T-helper 1 cell (primary cell): ENCODE measurements at places on chromosomes 4 and X.

- DNase-seq = no peak
Measured at GRCh38 chr4:22539251-22539650, 23.4 kb upstream of the ADGRA3 start.

- no peak for DNase-seq
Measured at GRCh38 chrX:150429594-150429993, 66.5 kb downstream of the MAMLD1 start.

GRCh38 chr4:94676970-94677369 is 80.8 kb upstream of the BMPR1B start:
- no peak for DNase-seq

DNA sequence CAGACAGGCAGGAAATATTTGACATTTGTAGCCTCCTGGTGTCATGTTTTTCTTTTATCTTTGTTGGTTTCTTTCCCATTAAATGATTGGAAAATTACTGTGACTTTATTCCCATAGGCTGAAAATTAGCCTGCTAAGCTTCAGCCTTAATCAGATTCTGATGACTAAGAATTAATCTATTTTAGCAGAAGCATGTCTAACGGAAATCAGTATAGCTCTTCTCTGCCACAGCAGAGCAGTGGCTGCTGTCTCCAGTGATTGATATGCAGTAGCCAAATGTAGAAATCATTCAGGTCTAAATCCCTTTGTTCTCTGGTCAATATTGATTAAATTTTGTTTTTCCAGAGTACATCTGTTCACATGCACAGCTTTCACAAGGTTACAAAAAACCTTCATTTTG is 199.3 kb downstream of the GC start:
- no peak for DNase-seq

DNA sequence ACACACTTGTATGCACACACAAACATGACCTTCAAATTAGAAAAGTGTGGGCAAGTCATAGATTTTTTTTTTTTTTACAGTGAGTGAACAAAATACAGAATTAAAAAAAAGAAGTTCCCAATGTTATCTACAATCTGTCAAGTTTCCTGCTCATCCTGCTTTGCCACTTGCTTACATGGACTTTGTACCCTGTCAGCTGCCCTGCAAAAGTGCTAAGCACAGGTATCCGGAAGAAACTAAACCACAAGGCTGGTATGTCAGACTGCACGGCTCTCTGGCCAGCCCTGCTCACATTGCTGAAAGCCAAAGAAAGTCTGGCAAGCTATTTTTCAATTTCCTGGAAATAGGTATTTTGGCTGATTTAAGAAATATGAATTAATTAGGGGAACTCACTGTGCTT is 38.9 kb upstream of the BCLAF3 start:
- DNase-seq = no peak

DNA sequence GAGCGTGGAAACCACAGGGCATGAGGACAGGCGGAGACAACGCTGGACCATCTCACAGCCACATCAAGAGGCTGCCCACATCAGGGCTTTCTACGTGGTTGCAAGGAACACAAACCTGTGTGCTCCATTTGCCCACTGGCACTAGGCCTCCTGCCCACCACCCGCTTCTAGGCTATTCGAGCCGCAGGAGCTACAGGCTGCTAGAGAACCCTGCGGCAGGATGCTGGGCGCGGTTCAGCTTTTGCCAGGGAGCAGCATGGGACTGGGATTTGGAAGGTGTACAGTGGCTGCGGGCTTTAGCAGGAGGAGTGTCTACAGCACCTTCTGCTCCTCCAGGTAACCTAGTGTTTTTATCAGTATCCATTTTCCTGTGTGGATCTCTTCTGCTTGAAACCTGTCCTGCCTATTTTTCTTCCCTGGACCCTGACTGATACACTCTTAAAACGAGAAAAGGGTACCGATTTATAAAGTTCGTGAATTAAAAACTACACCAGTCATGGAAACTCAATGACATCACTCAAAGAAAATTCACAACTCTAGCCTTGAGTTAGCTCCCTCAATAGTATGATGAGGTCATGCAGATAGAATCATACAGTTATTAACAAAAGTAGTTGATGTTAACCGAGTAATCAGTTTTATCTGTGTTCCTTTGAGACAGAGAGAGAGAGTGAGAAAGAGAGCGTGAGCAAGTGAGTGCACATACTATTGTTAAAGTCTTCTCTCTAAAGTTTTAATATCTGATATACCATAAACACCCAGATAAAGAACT is 12.8 kb downstream of the NOP14 start:
- no peak for DNase-seq

DNA sequence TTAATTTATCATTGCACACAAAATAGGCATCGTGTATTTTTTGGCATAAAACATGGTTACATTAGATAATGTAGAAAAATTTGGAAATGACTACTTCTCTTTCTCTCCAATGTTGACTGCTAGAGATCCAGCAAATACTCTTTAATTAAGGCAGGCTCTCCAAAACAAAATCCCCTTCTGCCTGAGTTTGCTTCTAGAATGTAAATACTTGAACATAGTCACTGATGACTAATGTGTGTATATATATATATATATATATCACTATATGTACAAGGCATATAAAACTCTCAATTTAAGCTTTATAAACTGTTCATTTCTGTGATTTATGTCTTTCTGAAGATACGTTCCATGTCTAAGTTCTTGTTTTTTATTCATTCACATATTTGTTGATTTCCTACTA is 67.2 kb upstream of the CAMK2D start:
- no peak for DNase-seq

- no peak for DNase-seq
Measured at GRCh38 chr4:85938062-85938461, 421.8 kb downstream of the MAPK10 start.

- DNase-seq = no peak
Measured at GRCh38 chr4:187993827-187994226, 1.7 kb upstream of the ZFP42 start.

GRCh38 chrX:8244301-8244700 is 73.2 kb upstream of the VCX2 start:
- DNase-seq = no peak

- no peak for DNase-seq
Measured at GRCh38 chr4:10111067-10111801, 5.4 kb downstream of the WDR1 start.

- DNase-seq = no peak
Measured at GRCh38 chr4:78707793-78708192, 68.4 kb upstream of the BMP2K start.

GRCh38 chr4:76894537-76895255 is 3.2 kb downstream of the SOWAHB start:
- DNase-seq = no peak

- no peak for DNase-seq
Measured at GRCh38 chr4:159010563-159011260, 92.2 kb upstream of the RAPGEF2 start.

DNA sequence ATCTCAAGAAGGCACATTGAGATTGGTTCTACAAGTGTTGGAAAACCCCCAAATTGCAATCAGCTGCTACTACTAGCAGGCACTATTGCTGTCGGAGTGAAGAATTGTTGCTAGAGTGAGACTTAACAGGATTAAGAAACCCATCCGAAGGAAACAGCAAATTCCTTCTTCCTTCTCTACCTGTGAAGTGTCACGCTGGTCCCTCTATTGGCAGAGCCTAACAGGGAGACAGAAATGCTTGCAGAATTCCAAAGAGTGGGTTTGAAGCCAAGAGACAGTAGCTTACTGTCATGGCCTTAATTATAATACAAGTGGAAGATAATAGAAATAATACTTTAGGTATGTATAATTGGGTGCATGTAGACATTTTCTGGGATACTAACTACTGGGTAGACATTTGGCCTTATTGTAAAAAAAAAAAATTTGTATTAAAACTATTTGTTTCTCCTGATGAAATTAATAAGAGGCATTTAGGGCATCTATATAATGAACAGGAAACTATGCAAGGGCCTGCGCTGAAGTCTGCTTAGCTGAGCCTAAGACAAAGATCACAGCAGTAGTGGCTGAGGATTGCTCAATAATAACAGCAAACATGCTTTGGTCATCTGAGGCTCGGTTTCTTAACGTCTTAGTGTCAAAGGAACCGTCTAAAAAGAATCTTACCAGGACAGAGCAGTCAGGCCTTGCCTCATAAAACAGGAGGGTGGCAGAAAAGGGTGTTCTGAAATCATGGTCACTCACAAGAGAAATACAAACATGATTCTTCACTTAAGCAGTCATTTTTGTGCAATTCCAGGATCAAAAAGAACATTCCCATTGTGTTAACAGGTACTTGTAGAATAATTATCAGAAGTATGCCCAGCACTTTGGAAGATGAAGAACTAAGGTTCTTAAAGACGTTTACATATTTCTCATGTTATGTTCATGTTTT is 40.8 kb downstream of the FAM241A start:
- no peak for DNase-seq

DNA sequence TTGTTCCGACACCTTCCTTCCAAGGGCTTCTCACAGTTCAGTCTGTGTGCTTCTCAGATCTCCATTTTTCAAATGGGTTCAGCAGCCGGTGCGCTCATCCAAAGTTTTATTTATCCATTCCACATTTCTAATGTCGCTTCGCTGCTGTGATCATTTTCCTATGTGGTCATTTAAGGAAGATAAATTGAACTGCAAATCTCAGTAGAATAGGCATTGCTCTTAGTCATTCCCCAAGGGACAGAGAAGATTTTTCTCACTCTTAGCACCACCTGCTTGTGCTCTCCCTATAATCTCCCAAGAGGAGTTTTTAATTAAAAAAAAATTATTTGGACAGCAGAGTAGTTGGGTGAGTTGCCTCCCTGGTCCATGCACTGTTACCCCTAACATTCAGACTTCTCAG is 278.9 kb upstream of the GATB start:
- no peak for DNase-seq

- DNase-seq = no peak
Measured at GRCh38 chrX:99398545-99398944, 1011.5 kb downstream of the PCDH19 start.

- no peak for DNase-seq
Measured at GRCh38 chrX:4528247-4528646, 814.8 kb upstream of the PRKX start.

GRCh38 chr4:78032446-78032845 is 24.7 kb upstream of the FRAS1 start:
- DNase-seq = no peak

DNA sequence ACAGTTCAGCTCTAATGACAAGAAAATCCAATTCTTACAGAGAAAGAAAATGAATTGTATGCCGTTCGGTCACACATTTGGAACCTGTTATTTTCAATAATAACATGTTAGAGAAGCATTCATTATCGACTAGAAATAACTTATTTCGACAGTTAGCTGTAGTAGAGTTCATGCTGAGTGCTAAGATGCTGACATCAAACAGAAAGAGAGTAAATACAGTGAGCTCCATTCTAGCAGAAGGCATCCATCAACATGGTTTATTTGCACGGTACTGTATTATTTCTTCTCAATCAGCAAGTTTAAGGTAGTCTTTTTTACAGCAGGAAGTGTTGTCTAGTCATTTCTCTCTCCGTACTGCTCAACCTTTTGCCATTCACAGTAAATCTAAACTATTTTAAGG is 732.1 kb downstream of the STIM2 start:
- DNase-seq = no peak

DNA sequence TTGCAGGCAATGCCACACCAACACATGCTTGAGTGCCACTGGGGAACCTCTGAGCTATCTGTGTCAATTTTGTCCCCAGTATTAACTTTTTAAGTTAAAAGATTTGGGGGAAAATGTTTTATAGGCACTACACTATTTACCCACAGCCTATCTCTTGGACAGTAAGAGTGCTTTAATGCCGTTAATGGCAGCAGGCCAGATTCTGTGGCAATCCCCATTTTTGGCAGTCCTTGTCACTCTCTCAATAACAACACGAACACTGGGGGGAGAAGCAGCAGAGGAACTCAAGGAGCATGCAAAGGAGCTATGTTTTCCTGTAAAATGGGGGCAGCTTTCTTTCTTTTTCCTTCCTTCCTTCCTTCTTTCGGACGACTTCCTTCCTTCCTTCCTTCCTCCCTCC is 168.6 kb downstream of the NSUN7 start:
- DNase-seq = no peak

DNA sequence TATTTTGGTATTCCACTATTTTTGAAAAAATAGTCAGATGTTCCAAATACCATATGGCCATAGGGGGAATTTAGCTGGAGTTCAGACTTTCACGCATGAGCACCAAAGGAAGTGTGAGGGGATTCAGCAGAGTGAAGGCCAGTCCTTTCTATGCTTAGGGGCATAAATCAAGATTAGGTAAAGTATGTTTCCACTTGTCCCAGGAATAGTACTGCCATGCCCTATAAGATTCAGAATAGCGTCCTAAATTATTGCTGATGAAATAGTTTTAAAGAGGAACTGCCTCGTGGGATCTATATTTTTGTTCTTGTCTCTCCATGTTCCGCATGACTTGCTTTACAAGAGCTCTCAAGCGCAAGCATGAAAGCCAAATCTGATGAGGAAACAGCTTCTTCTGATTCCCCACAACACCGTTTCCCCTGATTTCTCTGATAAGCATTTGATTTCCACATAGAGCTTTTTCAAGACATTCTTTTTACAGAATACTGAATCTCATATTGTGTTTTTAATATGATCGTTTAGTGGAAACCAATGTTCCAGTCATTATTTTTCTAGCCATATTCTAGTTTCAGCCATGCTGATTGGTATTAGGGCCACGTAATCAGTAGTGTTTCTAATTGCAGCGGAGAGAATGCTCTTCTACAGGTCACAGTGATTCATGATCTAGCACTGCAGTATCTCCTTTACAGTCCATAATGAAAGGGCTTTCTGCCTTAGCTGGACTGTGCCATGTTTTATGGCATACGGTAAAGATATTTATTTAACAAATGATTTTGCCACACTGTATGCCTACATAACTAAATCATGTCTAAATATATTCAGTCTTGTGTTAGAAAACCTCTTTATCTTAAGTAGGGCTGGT is 492.3 kb downstream of the CENPC start:
- no peak for DNase-seq

DNA sequence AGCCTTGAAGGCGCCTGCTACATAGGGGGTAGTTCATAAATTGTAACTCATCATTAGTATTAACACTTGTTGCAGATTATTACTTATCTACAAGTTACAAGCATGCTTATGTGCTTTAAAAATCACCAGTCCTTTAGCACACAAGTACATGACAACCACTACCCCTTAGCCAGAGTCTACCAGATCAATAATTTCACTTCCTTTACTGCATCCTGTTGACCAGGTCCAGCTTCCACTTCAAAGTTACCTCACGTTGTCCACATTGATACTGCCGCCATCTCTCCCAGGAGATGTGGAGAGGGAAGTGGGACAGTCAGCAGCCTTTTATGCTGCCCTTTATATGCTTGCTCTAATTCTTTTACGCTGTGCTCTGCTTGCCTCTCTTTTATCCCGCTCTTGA is 231.3 kb upstream of the CXXC4 start:
- DNase-seq = no peak

DNA sequence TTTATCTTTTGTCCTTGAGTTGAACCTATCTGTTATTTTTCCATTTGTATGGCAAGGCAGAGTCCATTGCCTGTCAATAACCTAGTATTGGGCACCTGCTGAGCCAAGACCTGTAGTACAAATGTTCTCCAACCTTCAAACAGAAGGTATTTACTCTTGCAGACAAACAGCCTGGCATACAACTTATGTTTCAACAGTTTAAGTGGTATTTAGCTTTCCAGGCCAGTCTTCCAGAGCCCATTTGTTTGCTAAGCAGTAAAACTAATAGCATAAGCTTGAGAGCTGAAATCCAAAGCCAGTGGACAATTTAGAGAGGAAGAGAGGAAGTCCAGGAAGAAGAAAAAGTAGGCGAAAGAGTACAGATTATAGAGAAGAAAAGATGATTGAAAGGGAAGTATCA is 979.3 kb downstream of the GLUD2 start:
- no peak for DNase-seq

GRCh38 chr4:81460191-81460701 is 11.5 kb downstream of the RASGEF1B start:
- no peak for DNase-seq

GRCh38 chrX:15157624-15158023 is 112.3 kb downstream of the ASB9 start:
- no peak for DNase-seq
